ENCODE measurements at places on chromosomes 12 and 14. TPM values are rescaled to one million over a fixed set of nuclear protein-coding genes. Genes with fewer than 3 reads are reported as not detected.

DNA sequence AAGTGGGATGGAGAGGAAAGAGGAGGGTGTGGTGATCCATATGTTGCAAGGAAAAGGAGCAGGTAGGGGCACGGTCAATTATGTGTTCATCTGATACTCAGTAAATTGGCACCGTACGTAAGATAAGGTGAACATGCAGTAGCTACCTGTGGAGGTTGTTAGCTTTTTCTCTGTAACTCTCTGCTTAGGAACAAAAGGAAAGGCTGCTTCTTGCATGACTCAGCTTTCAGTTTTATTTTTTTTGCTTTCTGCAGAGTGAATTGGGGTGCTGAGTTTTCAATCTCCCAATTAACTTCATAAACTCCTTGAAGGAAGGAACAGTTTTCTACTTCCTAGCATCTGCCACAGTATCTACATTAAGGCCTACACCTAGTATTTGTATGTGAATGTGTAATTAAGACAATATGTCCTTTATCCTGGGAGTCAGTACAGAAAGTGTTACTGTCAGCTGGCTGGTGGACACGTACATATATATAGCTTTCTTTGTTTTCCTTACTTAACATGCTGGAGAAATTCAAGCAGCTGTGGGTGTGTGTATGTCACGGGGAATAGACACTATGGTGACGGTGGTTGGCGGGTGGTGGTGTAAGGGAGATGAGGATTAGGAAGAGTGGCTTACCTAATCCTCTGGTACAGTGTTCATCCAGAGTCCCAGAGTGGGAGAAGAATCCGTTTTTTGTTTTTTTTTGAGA, 40.1 kb upstream of the WNK1 start:
- no peak for DNase-seq

DNA sequence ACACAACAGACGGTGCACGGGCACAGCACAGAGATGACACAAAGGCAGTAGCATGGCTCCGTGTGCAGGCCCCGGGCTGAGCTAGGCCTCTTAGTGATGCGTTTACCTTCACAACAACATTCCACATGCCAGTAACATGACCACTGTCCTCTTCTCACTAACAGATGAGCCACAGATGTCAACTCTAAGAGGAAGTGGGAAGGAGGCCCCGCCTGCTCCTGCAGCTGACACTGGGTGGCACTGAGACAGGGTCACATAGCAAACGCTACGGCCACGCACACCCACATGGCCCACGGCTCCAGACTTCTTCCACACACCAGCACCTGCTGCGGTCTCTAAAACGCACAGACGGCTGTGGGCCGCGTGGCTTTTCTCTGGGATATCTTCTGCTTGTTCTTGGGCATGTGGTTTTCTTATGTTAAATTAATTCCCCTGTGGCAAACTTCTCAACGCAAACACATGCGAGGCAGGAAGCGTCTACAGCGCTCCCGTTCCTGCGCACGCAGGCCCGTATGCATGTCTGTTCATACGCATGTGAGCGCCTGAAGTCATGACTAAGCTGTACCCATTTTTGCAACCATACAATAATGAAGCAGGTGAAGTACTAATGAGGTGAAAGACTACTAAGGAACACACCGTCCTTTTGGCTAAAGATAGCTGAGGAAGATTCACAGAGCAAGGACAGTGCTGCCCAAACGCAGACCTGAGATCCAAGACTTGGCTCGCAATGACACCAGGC, 26.8 kb downstream of the AMN start:
- no peak for DNase-seq

- DNase-seq: no peak
These were observed 228.0 kb upstream of the ATP2B1 start for GRCh38 chr12:89936631-89937030.

- peak; percentile 65 for DNase-seq
These were observed 66.7 kb downstream of the IRF2BPL start for GRCh38 chr14:76961631-76962302.

DNA sequence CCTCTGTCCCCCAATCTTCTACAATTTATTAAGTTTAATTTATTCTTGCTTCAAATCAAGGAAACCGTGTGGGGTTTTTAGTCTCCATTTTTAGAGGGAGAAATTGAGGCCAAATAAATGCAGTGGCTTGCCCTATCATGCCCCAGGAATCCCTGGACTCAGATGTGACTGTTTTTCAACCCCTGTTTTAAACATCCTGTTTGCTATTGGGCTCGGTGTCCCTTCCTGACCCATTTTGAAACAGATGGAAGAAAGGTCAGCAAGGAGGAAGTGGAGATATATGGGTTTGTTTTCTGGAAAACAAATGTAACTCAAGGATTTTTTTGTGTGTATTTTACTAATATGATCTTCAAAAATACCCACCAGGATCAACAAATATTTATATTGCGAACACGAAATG, 84.7 kb downstream of the DACT1 start:
- no peak for DNase-seq

DNA sequence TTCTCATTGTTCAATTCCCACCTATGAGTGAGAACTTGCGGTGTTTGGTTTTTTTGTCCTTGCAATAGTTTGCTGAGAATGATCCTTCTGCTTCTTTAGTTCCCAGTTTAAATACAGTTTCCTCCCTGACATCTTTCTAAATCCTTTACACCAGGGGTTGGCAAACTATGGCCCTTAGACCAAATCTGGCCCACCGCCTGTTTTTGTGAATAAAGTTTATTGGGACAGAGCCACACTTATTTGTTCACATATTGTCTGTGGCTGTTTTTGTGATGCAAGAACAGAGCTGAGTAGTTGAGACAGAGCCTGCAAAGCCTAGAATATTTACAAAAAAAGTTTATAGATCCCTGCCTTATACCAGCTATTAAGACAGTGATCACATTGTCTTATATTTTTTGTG, 53.7 kb downstream of the SERPINA10 start:
- no peak for DNase-seq

DNA sequence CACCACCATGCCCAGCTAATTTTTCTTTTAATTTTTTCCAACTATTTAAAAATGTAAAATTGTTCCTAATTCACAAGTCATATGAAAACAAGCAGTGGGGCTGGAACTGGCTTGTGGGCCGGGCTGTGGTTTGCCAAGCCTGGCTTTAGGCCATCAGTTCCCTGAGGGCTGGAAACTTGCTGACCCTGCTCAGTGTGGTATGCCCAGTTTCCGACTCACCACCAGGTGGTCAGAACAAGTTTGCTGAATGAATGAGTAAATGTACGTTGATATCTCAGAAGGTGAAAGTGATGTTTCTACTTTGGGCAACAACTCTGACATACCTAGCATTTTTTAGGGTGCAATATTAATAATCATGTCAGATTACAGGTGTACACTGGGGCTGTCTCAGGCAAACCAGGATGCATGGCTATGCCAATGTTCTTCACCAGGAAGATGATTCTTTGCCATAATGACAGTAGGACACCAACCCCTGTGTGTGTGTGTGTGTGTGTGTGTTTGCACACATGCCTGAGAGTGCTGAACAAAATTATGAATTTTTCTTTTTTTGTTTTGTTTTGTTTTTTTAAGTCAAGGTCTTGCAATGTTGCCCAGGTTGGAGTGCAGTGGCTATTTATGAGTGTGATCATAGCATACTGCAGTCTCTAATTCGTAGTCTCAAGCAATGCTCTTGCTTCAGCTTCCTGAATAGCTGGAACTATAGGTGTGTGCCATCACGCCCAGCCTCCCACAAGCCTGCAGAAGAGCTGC, 106.1 kb downstream of the PTPN11 start:
- DNase-seq: no peak

- DNase-seq: no peak
These were observed 214.6 kb upstream of the PRKD1 start for GRCh38 chr14:30142216-30142615.

GRCh38 chr12:80272387-80272915, 171.6 kb upstream of the PTPRQ start:
- no peak for DNase-seq

DNA sequence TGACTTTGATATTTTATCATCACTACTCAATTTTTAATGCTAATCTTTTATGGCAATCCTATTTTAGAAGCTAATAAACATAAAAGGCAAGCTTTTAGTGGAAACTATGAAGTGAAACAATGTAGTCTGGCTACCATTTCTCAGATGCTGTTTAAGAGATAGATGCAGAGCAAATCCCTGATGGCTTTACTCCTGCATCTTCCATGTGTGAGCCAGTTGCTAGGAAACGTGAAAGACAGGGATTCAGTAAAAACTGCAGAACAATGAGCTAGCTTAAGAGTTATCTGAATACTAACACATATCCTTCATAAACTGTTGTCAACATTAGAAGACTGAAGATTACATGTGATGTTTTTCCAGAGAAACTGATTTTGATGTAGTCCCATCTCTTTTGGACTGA, 112.6 kb downstream of the SLC2A13 start:
- DNase-seq: no peak

GRCh38 chr12:84159260-84159659, 753.3 kb downstream of the SLC6A15 start:
- DNase-seq: no peak

GRCh38 chr14:97113339-97113738, 316.2 kb downstream of the VRK1 start:
- no peak for DNase-seq

DNA sequence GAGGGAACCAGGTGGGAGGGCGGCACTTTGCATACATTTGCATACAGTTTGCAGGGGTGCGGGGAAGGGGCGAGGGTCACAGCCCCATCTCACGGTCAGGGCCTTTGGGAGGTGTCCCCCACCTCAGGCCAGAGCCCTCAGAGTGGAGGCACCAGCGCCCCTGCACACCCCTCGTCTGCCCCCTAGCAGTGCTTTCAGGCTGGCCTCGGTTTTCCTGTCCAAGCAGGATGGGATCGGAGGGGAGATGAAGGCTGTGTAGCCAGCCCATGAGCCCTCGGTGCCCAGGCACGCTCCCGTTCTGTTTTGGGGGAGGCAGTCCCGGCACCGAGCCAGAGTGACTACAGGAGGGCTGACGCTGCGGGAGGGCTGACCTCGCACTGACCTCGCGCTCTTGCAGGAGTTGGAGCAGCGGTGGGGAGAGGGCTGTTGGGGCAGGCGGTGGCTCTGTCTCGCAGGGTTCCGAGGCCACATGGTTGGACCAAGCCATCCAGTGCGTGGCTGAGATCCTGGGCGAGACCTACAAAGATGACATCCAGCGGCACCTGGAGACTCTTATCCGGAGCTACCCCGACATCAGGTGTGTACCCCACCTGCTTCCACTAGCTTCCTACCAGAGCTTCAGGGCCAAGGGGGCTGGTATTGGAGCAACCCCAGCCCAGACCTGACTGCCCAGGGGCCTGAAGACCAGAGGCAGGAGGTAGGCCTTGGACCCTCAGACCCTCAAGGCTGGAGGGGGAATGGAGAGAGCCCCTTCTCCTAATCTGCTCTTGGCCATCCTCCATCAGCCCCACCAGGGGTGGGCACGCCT, 13.6 kb downstream of the EXOC3L4 start:
- no peak for DNase-seq

- no peak for DNase-seq
These were observed 2.3 kb downstream of the CLECL1 start for GRCh38 chr12:9730591-9730990.

DNA sequence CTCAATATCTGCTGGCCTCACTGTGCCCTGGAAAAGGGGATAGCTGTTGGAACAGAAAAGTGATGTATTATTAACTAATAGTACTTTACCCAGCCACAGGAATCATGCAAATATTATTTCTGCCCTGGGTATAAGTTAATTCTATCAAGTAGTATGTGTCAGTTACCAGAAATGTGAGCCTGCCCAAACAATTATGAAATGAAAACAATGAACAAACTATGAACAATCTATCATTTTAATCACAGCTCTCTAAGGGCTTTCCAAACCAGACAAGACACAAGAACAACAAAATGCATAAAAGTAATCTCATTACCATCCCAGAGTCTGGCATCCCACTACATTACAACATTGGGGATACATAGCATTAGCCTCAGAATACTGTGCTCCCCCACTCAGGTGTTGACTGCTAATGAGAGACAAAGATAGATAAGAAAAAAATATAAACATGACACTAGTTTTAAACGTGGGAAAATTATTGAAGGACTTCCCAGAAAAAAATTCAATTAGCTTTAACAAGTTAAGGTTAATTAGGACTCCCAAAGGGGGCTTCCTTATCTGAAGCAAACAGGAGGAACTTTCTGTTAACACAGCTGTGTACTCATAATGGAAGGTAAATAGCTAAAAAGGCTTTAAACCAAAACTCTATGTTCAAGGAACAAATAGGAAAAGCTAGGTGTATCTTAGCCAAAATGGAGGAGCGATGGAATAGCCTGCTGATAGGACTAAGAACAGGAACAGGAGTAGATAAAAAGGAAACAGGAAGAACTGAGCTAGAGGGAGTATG, 3.3 kb downstream of the DCAF5 start:
- no peak for DNase-seq

DNA sequence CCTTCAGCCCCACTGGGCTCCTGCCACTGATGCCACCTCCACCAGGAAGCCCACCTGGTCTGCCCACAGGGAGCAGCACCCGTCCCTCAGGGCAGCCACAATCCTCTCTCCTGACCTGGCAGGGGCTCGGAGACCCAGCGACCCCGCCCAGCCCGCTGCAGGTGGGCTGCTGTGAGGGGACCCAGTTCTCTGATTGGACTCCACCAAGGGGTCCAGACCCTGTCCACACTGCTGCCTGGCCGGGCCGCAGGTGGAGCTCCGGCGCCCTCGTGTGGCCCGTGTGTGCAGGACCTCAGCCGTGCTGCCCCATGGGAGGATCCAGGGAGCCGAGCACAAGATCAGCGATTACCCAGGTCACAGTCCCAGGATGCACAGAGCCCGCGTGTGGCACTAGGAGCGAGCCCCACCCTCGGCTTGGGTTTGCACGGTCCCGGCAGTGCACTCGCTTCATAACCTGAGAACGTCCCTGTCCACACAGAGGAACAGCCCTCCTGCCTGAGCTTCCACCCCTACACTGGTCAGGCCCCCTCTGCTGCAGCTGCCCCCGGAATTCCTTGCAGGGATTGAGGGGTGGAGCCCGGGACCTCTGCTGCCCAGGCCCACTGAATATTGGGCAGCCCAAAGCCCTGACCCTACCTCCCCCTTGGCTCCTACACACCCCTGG, 35.4 kb upstream of the TMEM179 start:
- peak; percentile 82 for DNase-seq

- no peak for DNase-seq
These were observed 26.3 kb upstream of the BBS10 start for GRCh38 chr12:76374386-76375020.

GRCh38 chr14:84579292-84579691, 950.7 kb upstream of the FLRT2 start:
- DNase-seq: no peak

- DNase-seq: no peak
These were observed 7.9 kb upstream of the PRH1 start for GRCh38 chr12:10891937-10892336.

Gene PTGDR
- total RNA-seq: 0.07 TPM

Gene PRICKLE1
- 80.7 TPM for total RNA-seq

Gene RFLNA
- total RNA-seq: 37.9 TPM

Gene RTN1
- 0.78 TPM for total RNA-seq

Gene TMEM229B
- total RNA-seq: 0.41 TPM

Gene INSM2
- not detected for total RNA-seq

Gene OVCH1
- total RNA-seq: not detected

Gene ISM2
- total RNA-seq: 0.24 TPM

Gene SERPINA10
- total RNA-seq: not detected

Gene ACOT4
- total RNA-seq: 1.5 TPM

Gene KRT85
- not detected for total RNA-seq

Gene PLEKHG7
- not detected for total RNA-seq

Gene TOX4
- total RNA-seq: 61.1 TPM

Gene KLRG1
- total RNA-seq: 2.0 TPM

Gene HCAR3
- total RNA-seq: 1.1 TPM

Measured in mesothelial cell of epicardium (in vitro differentiated cells).